ENCODE measurements at places on chromosomes 7 and 10. TPM values are rescaled to one million over a fixed set of nuclear protein-coding genes. Genes with fewer than 3 reads are reported as not detected.

- peaks cover 10% of the 10 kb centered on the region for H3K4me1 ChIP-seq
- H3K27me3 ChIP-seq, result peaks cover 11% of the 10 kb centered on the region
- no peak for DNase-seq
- no peak overlapping the region for H3K4me3 ChIP-seq
- H3K27ac ChIP-seq, result no peak overlapping the region
Measured at GRCh38 chr10:10596256-10596655, 421.4 kb upstream of the CELF2 start.

- H3K36me3 ChIP-seq, result no peaks in the 10 kb centered on the region
- H3K4me3 ChIP-seq, result no peak overlapping the region
- H3K4me1 ChIP-seq, result no peaks in the 10 kb centered on the region
- H3K27ac ChIP-seq, result no peak overlapping the region
- H3K27me3 ChIP-seq, result peaks cover 20% of the 10 kb centered on the region
- DNase-seq, result peak; percentile 62
Measured at GRCh38 chr7:155865830-155866525, 53.7 kb upstream of the SHH start.

PSMC2 gene
- 108 TPM for total RNA-seq

DNA sequence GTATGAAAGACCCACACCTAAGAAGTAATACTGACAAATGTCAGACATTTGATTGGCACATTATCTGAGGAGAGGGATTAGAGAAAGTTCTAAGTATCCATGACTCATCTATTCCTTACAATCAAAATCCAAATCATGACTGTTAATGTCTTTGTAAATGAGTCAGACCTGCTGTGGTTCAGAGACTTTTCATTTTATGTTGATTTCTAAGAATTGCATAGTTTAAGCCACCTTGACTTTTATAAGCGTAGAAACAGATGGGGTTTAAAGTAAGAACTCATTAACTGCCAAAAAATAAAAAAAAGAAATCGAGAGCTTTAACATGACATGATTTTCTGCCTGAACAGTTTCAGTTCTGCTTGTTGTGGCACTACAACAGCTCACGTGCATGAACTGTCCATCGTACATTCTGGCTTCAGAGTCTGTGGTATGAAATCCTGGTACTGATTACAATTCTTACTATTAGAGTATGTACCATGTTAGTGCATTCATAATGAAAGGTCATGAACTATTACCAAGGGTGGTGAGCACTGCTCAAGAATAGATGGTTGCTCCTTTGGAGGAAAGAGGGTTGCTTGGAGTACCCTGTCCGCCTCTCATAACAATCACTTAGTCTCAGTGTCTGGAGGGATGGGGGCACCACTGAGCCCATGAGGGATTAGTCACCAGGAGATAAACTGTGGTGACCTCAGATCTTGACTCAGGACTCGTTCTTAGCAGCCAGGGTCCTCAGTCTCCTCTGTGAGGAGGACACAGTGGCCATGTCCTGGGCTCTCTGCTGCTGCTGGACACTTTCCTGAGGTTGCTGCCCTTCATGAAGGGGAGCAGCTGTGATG is 42.2 kb downstream of the ACSM6 start:
- H3K4me3 ChIP-seq, result no peak overlapping the region
- peaks cover 32% of the 10 kb centered on the region for H3K36me3 ChIP-seq
- H3K27ac ChIP-seq, result no peak overlapping the region
- H3K27me3 ChIP-seq, result no peaks in the 10 kb centered on the region

DNA sequence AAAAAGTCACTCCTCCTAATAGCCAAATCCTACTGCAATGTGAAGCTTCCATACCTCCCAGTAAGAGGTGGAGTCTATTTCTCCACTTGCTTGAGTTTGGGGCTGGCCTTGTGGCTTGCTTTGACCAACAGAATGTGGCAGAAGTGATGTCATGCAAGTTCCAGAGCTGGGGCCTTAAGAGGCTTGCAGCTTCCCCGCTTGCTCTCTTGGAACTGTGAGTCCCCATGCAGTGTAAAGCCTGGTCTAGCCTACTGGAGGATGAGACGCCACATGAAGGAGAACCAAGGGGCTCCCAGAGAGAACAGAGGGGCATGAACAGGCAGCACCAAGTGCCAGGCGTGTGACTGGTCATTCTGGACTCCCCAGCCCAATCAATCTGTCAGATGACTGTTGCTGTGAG is 58.6 kb upstream of the OPALIN start:
- H3K36me3 ChIP-seq, result no peaks in the 10 kb centered on the region
- peaks cover 16% of the 10 kb centered on the region for H3K27me3 ChIP-seq
- H3K27ac ChIP-seq, result no peak overlapping the region
- DNase-seq, result no peak

TAS2R3 gene
- total RNA-seq, result 3.2 TPM

- H3K27ac ChIP-seq, result no peak overlapping the region
- no peaks in the 10 kb centered on the region for H3K4me1 ChIP-seq
- DNase-seq, result no peak
- no peak overlapping the region for H3K4me3 ChIP-seq
- H3K36me3 ChIP-seq, result peaks cover 5% of the 10 kb centered on the region
- H3K27me3 ChIP-seq, result peaks cover 13% of the 10 kb centered on the region
Measured at GRCh38 chr10:75565286-75566251, 134.1 kb downstream of the LRMDA start.

PRPS1L1 gene
- total RNA-seq, result not detected

ZCCHC24 gene
- 29.1 TPM for total RNA-seq

- H3K27ac ChIP-seq, result no peak overlapping the region
- DNase-seq, result no peak
- H3K36me3 ChIP-seq, result peaks cover 9% of the 10 kb centered on the region
- H3K27me3 ChIP-seq, result no peaks in the 10 kb centered on the region
Measured at GRCh38 chr10:72445851-72446250, 91.1 kb upstream of the DNAJB12 start.

CRHR2 gene
- total RNA-seq, result 0.21 TPM

SCIN gene
- 3.9 TPM for total RNA-seq

- DNase-seq, result no peak
- H3K27ac ChIP-seq, result no peak overlapping the region
- peaks cover 5% of the 10 kb centered on the region for H3K36me3 ChIP-seq
Measured at GRCh38 chr10:97532935-97533671, 34.4 kb downstream of the UBTD1 start.

- H3K4me1 ChIP-seq, result peaks cover 6% of the 10 kb centered on the region
- H3K4me3 ChIP-seq, result no peak overlapping the region
- H3K36me3 ChIP-seq, result no peaks in the 10 kb centered on the region
- no peak overlapping the region for H3K27ac ChIP-seq
- peaks cover 17% of the 10 kb centered on the region for H3K27me3 ChIP-seq
Measured at GRCh38 chr10:132850246-132850645, 64.3 kb upstream of the NKX6-2 start.

ATRNL1 gene
- 38.4 TPM for total RNA-seq

DNA sequence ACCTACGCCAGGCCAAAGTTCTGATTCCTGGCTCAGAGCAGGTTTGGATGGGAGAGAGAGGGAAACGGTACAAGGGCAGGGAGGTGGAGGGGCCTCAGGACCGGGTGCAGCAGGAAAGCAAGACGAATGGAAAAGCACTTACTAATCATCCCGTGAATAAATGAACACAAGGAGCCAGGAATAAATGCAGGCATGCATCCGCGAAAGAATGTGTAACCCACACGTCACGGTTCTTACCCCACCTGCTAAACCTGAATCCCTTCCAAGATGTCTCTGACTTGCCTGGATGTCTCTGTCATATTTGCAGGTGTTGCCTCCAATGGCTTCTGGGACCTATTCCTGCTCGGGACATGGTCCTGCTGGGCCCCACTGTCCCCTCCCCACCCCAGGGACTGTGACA is 335.2 kb upstream of the RNF32 start:
- no peaks in the 10 kb centered on the region for H3K36me3 ChIP-seq
- H3K4me3 ChIP-seq, result no peak overlapping the region
- no peak overlapping the region for H3K27ac ChIP-seq
- H3K27me3 ChIP-seq, result peaks cover 22% of the 10 kb centered on the region
- DNase-seq, result no peak
- H3K4me1 ChIP-seq, result no peaks in the 10 kb centered on the region

DNA sequence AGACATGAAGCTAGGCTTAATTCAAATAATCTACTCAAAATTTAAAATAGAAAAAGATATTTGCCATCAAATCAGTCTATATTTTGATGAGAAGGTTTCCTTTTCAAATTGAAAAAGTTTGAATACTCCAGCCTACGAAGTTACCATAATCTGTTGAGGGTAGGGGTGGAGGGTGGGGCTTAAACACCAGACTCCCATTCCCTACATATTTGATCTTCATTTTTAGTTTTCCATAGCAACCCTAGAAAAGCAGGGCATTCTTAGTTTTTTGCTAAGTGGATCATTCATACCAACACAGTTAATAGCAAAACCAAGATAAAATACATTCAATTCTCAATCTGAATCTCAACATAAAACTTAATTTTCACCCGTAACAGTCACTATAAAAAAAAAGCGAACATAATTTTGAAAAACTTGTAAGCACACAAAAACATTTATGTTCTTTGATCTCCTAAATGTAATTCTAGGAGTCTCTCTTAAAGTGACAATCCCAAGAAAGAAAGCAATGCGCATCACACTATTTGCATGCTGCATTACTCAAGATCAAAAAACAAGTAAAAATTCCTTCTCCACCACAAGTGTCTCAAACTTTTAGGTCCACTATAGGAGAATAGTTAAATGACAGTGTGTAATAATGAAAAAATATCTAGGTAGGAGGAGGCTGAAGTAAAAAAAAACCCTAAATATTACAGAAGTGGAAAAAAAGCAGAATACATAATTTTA is 30.8 kb downstream of the TMEM209 start:
- H3K4me3 ChIP-seq, result no peak overlapping the region
- H3K36me3 ChIP-seq, result peaks cover 35% of the 10 kb centered on the region
- H3K27ac ChIP-seq, result peak overlapping the region; percentile 11
- no peak for DNase-seq
- H3K27me3 ChIP-seq, result no peaks in the 10 kb centered on the region

ACHE gene
- 7.1 TPM for total RNA-seq

- H3K36me3 ChIP-seq, result no peaks in the 10 kb centered on the region
- DNase-seq, result no peak
- no peaks in the 10 kb centered on the region for H3K4me1 ChIP-seq
- H3K4me3 ChIP-seq, result no peak overlapping the region
Measured at GRCh38 chr10:56585447-56586171, 224.6 kb upstream of the ZWINT start.

ALOX5 gene
- 17.3 TPM for total RNA-seq

RTKN2 gene
- 10.0 TPM for total RNA-seq

DNA sequence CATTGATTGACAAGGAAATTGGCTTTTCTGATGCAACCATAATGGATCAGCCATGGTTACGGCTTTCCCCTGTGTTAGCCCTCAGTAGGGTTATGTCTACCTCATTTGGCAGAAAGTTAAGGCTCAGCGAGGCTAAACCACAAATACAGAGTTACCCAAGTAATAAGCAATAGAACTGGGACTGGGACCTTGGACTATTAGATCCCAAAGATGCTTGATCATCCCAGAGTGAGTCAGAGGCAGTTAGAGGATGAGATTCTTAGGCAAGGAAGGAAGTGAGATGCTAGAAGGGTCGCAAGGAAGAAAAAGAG is 401.4 kb downstream of the TNS3 start:
- H3K4me1 ChIP-seq, result peaks cover 17% of the 10 kb centered on the region
- peaks cover 6% of the 10 kb centered on the region for H3K27me3 ChIP-seq
- no peak overlapping the region for H3K4me3 ChIP-seq
- no peak for DNase-seq
- peaks cover 3% of the 10 kb centered on the region for H3K36me3 ChIP-seq

CALHM1 gene
- total RNA-seq, result not detected

- H3K4me1 ChIP-seq, result no peaks in the 10 kb centered on the region
- no peak overlapping the region for H3K27ac ChIP-seq
- H3K4me3 ChIP-seq, result no peak overlapping the region
- DNase-seq, result no peak
- no peaks in the 10 kb centered on the region for H3K36me3 ChIP-seq
Measured at GRCh38 chr7:27269455-27269854, 26.9 kb downstream of the EVX1 start.

DNA sequence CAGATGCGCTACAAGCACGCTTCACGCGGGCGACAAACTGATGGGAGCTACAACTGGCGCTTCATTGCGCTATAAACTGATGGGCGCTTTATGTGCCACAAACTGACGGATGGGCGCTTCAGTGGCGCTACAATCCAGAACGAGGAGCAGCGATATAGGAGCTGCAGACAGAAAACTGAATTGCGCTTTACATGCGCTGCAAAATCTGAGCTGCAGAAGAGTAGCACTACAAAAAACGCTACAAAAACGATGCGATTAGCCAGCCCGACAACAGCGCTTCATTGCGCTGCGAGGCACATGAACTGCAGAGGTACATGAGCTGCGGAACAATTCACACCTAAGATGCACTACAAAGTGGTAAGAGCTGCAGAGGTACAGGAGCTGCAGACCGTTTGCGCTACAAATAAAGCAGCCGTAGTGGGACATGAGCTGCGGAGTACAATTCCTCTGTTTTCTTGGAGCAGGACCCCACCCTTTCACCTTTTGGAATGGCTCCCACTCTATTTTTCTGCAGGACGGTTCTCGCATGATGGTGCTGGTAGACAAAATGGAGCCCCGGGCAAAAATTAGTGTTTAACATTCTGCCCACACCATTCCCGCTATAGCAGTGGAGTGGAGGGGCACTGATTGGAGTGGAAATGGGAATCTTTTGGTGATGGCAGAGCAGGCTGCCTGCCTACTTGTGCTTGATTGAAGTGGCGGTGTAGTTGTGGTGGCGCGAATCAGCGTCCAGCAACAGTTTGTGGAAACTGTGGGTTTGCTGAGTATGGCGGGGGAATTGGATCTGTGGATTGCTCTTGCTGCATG is 1.2 kb upstream of the SGCE start:
- peaks cover 7% of the 10 kb centered on the region for H3K4me1 ChIP-seq
- no peak for DNase-seq
- H3K36me3 ChIP-seq, result peaks cover under 1% of the 10 kb centered on the region
- H3K27ac ChIP-seq, result peak overlapping the region; percentile 83
- no peaks in the 10 kb centered on the region for H3K27me3 ChIP-seq

- H3K27ac ChIP-seq, result peak overlapping the region; percentile 80
- peaks cover 27% of the 10 kb centered on the region for H3K4me1 ChIP-seq
- H3K4me3 ChIP-seq, result no peak overlapping the region
- H3K27me3 ChIP-seq, result no peaks in the 10 kb centered on the region
Measured at GRCh38 chr10:12512332-12513002, 163.1 kb downstream of the CAMK1D start.

SEPHS1 gene
- 96.4 TPM for total RNA-seq

CEP41 gene
- total RNA-seq, result 33.0 TPM

DNA sequence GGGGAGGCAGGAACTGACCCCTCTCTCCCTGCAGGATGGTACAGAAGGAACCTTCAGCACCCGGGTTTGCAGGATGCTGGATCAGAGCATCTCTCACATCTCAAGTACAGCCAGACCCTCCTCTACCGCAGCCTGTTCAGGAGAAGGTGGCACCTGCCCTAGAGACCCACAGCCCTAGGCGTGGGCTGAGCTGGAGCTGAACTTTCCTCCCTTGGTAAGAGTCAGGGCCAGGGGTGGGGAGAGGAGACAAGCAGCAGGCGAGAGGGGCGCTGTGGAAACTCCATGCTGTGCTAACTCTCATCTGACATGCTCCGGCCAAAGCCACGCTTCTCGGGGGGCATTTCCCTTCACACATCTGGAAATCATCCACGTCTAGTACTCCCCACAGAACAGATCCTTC is 154.4 kb downstream of the DIP2C start:
- H3K27me3 ChIP-seq, result no peaks in the 10 kb centered on the region
- no peak overlapping the region for H3K27ac ChIP-seq
- H3K36me3 ChIP-seq, result no peaks in the 10 kb centered on the region
- H3K4me3 ChIP-seq, result no peak overlapping the region
- peaks cover 39% of the 10 kb centered on the region for H3K4me1 ChIP-seq

- H3K27ac ChIP-seq, result no peak overlapping the region
- no peaks in the 10 kb centered on the region for H3K36me3 ChIP-seq
- no peak overlapping the region for H3K4me3 ChIP-seq
- H3K4me1 ChIP-seq, result no peaks in the 10 kb centered on the region
- DNase-seq, result peak; percentile 2
Measured at GRCh38 chr10:118925404-118926071, 104.0 kb upstream of the NANOS1 start.

FAM200A gene
- total RNA-seq, result 10.2 TPM

TUBB8 gene
- 0.46 TPM for total RNA-seq

TYSND1 gene
- 17.5 TPM for total RNA-seq

All from type B pancreatic cell (in vitro differentiated cells).